ENCODE measurements at places on chromosomes 6 and 20. TPM values are rescaled to one million over a fixed set of nuclear protein-coding genes. Genes with fewer than 3 reads are reported as not detected.

DNA sequence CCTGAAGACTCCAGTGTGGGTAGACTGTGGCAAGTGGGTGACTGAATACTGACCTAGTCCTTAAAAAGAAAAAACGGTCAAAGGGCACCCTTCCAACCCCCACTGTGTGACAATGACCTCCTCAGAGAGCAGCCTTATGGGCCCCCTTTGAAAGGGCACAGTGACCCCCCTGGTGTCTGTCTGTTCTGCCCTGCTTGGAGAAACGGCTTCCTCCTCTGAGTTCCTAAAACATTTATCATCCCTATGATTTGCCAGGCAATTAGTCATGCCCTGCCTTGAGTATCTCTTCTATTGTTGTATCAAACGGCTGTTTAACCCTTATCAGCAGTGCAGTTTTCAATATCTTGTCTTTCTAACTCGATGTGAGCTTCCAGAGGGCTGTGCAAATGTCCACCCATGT is 21.0 kb upstream of the STX16 start:
- DNase-seq, result no peak

Gene SCUBE3
- 0.29 TPM for polyA plus RNA-seq

Gene SYNGAP1
- polyA plus RNA-seq, result 3.6 TPM

GRCh38 chr6:92174398-92175073 is 1244.8 kb downstream of the EPHA7 start:
- DNase-seq, result no peak

- DNase-seq, result no peak
Observed at GRCh38 chr6:30151580-30151979, 9.4 kb downstream of the TRIM10 start.

- no peak for DNase-seq
Observed at GRCh38 chr6:149909701-149910470, 12.0 kb upstream of the RAET1E start.

Gene VGLL2
- polyA plus RNA-seq, result not detected

- DNase-seq, result no peak
Observed at GRCh38 chr6:27290850-27291208, 21.2 kb downstream of the POM121L2 start.

DNA sequence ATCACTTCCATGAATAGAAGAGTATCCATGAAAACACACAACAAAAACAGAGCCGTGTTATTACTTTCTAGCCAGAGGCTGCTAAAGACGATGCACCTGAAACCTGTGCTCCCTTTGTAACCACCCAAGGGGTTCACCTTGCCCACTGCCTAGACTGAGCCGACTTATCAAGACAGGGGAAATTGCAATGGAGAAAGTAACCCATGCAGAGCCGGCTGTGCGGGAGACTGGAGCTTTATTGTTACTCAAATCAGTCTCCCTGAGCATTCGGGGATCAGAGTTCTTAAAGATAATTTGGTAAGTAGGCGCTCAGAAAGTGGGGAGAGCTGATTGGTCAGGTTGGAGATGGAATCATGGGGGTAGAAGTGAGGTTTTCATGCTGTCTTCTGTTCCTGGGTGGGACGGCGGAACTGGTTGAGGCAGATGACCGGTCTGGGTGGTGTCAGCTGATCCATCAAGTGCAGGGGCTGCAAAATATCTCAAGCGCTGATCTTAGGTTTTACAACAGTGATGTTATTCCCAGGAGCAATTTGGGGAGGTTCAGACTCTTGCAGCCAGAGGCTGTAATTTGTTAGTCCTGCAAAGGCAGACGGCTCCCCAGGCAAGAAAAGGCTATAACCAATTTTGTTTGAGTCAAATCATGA is 366.6 kb downstream of the PREX1 start:
- DNase-seq, result no peak

DNA sequence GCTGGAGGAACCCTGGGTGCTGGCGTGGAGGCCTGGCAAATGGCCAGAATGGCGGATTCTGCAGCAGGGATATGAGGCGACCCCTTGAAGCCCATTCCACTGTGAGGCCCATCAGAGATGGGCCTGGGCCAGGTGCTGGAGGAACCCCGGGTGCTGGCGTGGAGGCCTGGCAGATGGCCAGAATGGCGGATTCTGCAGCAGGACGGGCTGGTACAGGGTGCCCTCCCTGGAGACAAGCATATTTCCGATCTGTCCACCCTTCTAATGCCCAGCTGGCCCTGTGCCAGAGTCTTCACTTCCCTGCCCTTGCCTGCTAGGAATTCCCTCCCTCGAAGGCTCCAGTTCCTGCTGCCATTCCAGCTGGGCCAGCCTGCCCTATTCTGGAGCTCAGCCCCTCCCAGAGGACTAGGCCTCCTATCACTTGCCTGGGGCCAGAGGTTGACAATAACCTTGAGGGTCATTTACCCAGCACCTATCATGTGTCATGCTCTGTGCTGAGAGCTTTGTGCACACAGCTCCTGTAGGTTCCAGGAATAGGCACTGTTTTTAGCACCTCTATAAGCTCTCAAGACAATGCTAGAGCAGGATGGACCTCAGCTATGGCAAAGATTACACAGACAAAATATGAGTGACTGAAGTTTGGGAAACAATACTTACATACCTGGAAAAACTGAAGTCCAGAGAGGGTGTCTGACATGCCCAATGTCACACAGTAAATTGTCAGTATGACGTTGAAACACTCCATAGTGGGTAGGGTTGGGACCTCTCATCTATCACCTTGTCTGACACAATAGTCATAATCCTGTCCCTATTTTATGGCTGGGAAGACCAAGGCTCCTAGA is 21.4 kb downstream of the SUN5 start:
- DNase-seq, result no peak

GRCh38 chr20:60586269-60587050 is 628.2 kb downstream of the CDH26 start:
- no peak for DNase-seq

Gene BHLHE23
- polyA plus RNA-seq, result not detected

- DNase-seq, result no peak
Observed at GRCh38 chr6:42720739-42721138, 1.7 kb downstream of the PRPH2 start.

- no peak for DNase-seq
Observed at GRCh38 chr6:165146456-165146855, 162.9 kb downstream of the C6orf118 start.

GRCh38 chr20:41393705-41394066 is 27.1 kb upstream of the EMILIN3 start:
- no peak for DNase-seq

All from fibroblast of lung (primary cell).